ENCODE measurements at places on chromosomes 6 and 20. TPM values are rescaled to one million over a fixed set of nuclear protein-coding genes. Genes with fewer than 3 reads are reported as not detected.

DNA sequence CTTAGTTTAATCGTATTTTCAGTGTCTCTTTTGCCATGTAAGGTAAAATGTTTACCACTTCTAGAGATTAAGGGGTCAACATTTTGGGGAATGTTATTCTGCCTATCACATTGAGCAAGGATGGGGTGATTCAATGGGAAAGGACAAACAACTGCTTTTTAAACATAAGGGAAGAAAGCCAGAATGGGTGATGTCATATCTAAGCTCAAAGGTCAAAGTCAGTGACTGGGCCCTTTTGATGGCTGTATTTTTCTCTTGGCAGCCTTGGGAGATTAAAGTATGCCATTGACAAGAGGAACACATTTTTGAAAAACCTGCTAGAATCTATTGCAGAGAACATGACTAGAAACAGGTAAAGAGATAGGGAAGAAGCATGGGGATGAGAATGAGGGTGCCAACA lies 477.3 kb upstream of the IRAK1BP1 start:
- no peak for DNase-seq

DNA sequence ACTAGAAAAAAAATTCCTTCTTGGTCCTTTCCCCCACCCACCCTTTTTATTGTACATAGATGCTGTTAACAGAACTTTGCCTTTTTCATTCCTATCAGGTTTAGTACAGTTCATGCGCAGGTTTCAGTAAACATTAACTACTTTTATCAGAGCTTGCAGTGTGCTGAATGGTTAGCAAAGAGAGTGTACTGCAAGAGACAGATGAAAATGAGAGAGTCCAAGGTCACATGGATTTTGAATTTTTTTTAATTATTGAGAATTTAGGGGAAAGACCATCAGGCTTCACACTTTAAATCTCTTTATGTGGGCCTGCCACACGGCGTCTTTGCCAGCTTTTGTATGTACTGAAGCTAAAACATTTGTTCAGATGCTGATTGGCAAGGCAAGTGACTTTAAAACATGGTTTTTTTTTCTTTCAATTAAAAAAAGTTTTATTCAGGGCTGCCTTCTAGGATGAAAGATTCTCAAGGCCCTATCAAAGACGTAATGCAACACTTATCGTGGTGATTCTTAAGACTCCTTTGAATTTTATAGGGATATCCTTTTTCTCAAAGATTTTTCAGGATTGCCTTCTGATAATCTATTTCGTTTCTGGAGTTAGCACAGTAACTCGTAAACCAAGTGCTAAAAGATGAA lies 32.2 kb downstream of the RREB1 start:
- DNase-seq: no peak

- no peak for DNase-seq
Observed at GRCh38 chr6:105900125-105900937, 185.8 kb upstream of the PRDM1 start.

GRCh38 chr20:2385496-2385895 lies 4.8 kb downstream of the TGM6 start:
- no peak for DNase-seq

GRCh38 chr6:81942067-81942370 lies 189.5 kb upstream of the TENT5A start:
- no peak for DNase-seq

The SLPI gene
- total RNA-seq: 24.6 TPM

The FAM83C gene
- not detected for total RNA-seq

The SFTA2 gene
- not detected for total RNA-seq

The EEF1A2 gene
- total RNA-seq: 9.3 TPM

Measured in sigmoid colon (tissue), 7 donors.